GM23338 (cell line): ENCODE measurements at places on chromosomes 12 and 14. TPM values are rescaled to one million over a fixed set of nuclear protein-coding genes. Genes with fewer than 3 reads are reported as not detected.

Gene SLC35F4
- not detected in 2 replicates for total RNA-seq

Gene PHLDA1
- 19.3 and 21.6 TPM in 2 replicates for total RNA-seq

Gene RIMBP2
- total RNA-seq = 0.31 TPM in 1 of 2 replicates, not detected in the other

Gene ZDHHC22
- 29.3 and 32.1 TPM in 2 replicates for total RNA-seq

Gene PSMA3
- 184 and 249 TPM in 2 replicates for total RNA-seq

Gene MYO1H
- total RNA-seq = not detected in 2 replicates

Gene PRR4
- total RNA-seq = 2.1 TPM in 2 replicates

Gene ESYT1
- 97.2 and 142 TPM in 2 replicates for total RNA-seq

Gene VCPKMT
- total RNA-seq = 8.0 and 12.3 TPM in 2 replicates

- DNase-seq = no peak
Observed at GRCh38 chr12:100518376-100518775, 44.7 kb downstream of the NR1H4 start.

- no peak for DNase-seq
Observed at GRCh38 chr14:100065111-100065871, at the start of gene EVL. Gene EVL (plus strand): TSS chr14:100065422. CDS start chr14:100065501, 79 bp downstream.

- peak; percentile 85 for DNase-seq
Observed at GRCh38 chr14:73633116-73634010, 11.4 kb upstream of the DNAL1 start.

DNA sequence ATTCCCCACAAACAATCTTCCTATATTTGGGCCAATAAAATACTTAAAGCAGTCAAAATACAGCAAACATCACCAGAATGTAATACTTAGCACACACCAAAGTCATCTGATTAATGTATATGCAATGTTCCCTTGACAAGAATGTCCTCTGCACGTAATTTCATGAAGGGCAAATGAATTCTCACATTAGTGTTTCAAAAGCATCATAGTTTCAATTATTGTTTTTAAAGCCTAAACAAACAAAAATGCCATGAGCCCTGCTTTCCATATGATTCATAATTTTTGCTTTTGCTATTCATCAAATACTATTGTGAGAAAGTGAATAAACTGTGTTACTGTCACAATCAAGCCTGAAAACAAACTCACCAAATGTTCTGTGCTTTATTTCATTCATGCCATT, 156.0 kb downstream of the EPS8 start:
- DNase-seq = no peak

GRCh38 chr14:34623506-34623905, 6.4 kb downstream of the SNX6 start:
- DNase-seq = no peak

GRCh38 chr14:54116972-54117371, 160.3 kb upstream of the BMP4 start:
- DNase-seq = no peak

- peak; percentile 90 for DNase-seq
Observed at GRCh38 chr12:106582641-106583230, at the start of gene RFX4. Gene RFX4 (plus strand): TSS chr12:106583004. CDS start chr12:106583321, 317 bp downstream.

DNA sequence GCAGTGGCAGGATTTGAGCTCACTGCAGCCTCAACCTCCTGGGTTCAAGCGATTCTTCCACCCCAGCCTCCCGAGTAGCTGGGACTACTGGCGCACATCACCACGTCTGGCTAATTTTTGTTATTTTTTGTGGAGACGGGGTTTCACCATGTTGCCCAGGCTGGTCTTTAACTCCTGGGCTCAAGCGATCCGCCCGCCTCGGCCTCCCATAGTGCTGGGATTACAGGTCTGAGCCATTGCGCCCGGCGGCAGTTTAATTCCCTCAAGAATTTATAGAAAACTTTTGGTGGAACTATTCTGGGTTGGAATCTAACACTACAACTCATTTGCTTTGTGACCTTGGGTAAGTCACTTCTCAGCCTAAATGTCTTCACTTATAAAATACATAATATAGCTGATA, 1.8 kb upstream of the SP1 start:
- DNase-seq = no peak

DNA sequence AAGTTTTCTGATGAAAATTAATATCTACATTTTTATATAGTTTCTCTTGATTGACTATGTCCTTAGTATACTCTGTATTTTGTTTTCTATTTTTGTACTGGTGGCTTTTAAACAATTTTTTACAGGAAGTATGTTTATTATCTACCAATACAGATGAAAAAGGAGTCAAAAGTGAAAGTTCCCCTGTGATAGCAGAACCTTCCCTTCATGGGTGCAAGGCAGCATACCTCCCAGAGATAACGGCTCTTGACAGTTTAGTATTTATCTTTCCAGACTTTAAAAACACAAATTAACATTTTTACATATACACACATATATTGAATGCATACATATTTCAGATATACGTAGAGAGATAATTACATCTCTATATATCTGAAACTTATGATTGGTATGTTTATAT, 17.1 kb upstream of the FAM234B start:
- no peak for DNase-seq

- no peak for DNase-seq
Observed at GRCh38 chr12:122018937-122019336, 2.7 kb upstream of the BCL7A start.

GRCh38 chr12:29582146-29582545, 84.7 kb upstream of the OVCH1 start:
- DNase-seq = no peak

DNA sequence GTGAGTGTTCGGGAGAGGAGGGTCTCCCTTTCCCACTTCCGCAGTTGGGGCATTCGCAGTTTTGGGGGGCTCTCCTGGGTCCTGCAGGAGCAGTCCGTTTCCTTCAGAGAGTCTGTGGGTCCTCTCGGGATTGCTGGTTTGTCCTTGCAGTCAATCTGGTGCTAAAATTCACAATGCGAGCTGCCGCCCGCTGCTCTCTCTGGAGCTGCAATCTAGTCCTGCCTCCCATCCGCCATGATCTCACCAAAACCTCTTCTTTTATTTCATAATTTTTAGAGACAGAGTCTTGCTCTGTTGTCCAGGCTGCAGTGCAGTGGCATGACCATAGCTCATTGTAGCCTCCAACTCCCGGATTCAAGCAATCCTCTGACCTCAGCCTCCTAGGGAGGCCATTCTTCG, 22.5 kb downstream of the RNFT2 start:
- no peak for DNase-seq

DNA sequence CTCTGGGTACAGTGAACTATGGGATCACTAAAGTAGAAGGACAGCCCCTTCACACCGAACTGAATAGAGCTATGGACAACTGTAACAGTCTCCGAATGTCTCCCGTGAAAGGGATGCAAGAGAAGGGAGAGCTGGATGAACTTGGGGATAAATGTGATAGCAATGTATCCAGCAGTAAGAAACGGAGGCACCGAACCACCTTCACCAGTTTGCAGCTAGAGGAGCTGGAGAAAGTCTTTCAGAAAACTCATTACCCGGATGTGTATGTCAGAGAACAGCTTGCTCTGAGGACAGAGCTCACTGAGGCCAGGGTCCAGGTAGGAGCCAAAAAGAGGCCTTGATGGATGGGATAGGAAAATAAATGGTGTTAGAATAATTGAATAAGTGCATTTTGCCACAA, 3.5 kb downstream of the ALX1 start:
- peak; percentile 22 for DNase-seq

DNA sequence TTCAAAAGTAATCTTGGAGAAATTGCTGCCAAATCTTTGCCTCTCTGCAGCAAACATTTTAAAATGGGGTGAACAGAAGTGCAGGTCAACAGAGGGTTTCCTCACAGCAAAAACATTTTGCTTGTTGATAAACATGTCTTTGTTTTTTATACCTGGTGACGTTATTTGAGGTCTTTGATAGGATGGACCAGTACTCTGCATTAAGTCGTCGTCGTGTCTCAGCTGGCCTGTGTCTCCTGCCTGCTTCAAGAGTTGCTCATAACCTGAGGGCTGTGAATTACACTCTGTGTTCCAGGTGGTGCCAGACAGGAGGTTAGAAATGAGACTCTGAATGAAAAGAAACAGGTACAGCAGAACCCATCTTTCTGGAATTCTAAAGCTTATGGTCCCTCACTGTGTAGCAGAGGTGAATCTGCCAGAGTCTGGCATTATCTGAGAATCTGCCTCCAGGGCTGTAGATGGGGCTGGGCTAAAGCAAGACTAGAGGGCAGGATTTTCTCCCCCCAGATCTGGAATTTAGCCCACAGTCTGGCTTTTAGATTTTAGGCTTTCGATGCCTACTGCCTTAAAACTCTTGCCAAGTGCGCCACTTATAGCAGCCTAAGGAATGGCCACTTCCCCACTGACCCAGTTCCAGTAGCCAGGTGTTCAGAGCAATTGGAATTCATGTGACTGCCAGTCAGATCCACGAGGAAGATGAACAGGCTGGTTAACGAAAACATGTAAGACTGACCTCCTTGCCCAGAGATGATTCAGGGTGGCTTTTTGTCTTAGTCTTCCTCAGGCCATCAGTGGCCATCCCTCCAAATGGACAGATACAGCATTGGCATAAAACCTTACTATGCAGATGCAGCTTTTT, 161.2 kb downstream of the PRKCH start:
- no peak for DNase-seq

- no peak for DNase-seq
Observed at GRCh38 chr12:127393465-127393864, 873.5 kb upstream of the TMEM132C start.

DNA sequence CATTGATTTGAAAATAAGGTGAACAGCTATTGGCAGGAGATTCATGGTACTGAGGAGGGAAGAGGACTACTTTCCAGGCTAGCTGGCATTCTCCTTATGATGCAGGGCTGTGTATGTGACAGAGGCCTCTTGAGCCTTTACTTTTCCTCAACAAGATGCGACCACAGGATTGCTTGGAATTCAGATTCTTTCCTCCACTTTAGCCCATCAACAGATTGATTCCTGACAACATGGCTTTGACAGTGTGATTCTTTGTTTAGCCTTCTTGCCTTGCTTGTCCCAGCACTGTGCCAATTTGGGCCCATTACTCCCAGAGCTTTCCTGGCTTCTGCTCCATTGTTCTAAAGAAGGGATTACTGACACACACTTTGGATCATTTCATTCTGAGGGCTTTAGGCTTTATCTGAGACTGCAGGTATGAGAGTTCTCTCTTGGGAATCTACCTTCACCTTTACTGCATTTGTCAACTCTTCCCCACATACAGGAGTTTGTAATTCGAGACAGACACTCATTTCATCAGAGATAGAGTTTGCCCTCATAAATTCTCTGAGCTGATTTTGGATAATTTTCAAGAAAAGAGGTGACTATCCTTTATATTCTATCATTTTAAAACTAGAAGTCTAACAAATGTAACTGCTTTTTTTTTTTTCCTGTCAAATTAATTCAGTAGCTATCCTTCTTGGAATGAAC, 206.4 kb upstream of the GZMB start:
- DNase-seq = no peak

GRCh38 chr12:53533471-53533870, 26.2 kb upstream of the NPFF start:
- no peak for DNase-seq

- DNase-seq = no peak
Observed at GRCh38 chr14:73777420-73777819, 63.2 kb upstream of the PNMA1 start.

DNA sequence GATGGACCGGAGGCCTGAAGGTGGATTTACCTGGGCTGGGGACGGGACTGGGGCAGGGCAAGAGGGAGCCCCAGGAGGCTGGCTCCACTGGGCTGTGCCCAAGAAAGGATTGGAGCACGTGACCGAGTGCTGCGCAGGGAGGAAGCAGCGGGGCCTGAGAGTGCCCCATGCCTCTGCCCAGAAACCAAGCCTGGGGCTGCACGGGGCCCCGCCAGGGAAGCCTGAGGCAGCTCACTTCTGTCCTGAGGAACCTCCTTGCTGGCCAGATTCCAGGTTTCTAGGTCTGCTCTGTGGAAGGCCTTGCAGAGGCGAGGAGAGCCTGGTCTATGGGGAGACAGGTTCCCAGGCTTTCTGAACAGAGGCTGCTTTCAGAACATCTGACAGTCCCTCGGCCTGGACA, 10.4 kb downstream of the NGB start:
- DNase-seq = no peak

DNA sequence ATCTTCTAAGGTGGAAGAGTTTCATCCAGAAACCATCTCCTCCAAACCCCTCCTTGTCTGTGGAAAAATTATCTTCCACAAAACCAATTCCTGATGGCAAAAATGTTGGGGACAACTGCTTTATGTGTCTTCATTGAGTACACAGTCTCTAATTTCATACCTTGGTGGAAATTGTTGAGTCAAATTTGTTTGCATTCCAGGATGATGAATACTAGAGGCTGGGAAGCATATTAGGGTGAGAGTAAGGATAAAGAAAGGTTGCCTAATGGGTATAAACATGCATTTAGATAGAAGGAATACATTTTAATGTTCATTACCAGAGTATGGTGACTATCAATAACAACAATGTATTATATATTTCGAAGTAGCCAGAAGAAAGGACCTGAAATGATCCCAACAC, 98.2 kb downstream of the C12orf42 start:
- no peak for DNase-seq

- DNase-seq = peak; percentile 27
Observed at GRCh38 chr12:79448816-79449215, 241.9 kb downstream of the PAWR start.

DNA sequence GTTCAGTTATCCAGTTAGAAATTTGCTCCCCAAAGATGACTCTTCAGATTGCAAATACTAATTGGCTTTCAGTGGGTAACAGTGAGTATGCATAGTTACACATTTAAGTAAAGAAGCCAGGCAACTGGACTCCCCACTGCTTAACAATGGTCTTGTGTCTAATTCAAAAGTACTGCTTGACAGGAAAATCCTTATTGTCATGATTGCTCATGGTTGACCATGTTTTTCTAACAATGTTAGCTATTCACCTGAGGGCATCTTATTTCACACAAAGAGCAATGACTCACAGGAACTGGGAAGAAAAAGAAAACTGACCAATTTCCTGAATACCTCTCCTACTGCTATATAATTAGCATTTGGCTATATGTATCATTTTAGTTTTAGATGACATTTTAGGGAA, 33.7 kb upstream of the ALG10B start:
- DNase-seq = no peak

DNA sequence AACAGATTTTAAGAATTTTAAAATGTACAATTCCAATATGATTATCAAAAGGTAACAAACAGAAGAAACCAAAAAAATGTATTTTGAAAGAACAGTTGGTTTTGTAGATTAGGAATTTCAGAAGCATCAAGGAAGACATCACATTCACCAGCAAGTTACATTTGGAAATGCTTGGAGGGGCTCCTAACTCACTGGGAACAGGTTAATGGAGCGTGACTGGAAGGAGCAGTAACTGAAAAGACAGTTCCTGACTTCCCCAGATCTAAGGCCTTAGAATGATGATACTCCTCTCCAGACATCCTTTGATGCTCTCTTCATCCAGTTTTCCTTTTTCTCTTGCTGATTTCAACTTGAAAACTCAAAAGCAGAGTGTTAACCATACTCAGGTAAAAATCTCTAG, 220.0 kb upstream of the EGLN3 start:
- DNase-seq = no peak

GRCh38 chr14:90495357-90496276, 98.8 kb downstream of the CALM1 start:
- peak; percentile 96 for DNase-seq

DNA sequence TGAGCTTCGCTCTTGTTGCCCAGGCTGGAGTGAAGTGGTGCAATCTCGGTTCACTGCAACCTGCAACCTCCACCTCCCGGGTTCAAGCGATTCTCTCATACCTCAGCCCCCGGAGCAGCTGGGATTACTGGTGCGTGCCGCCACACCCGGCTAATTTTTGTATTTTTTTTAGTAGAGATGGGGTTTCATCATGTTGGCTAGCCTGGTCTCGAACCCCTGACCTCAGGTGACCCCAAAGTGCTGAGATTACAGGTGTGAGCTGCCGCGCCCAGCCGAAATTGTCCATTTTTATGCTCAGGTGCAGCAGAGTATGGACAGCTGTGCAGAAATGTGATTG, 19.2 kb upstream of the CYP46A1 start:
- DNase-seq = no peak

- DNase-seq = no peak
Observed at GRCh38 chr14:22569106-22569736, 19.8 kb downstream of the DAD1 start.
